ENCODE measurements at places on chromosomes 3 and 15. TPM values are rescaled to one million over a fixed set of nuclear protein-coding genes. Genes with fewer than 3 reads are reported as not detected.
A peak's percentile ranks its signal among the peaks of the same experiment; 100 is the strongest.

DNA sequence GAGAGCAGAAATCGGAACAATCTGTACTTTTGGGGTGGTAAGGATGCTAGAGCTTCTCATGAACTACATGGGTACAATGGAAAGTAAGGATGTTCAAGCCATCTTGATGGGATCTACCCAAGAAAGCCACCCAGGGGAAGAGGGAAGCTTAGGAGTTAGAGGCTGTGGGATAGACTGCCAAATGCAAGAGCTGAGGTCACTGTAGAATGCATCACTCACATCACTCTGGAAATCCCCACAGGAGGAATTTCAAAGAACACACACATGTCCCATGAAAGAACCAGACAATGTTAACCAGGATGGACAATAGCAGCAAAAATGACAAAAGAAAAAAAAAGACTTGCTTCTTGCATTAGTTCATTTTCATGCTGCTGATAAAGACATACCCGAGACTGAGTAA lies 32.8 kb upstream of the UBE2E2 start:
- peak; percentile 35 for DNase-seq

DAZL gene
- total RNA-seq, result not detected

ST8SIA2 gene
- total RNA-seq, result not detected

- DNase-seq, result no peak
Observed at GRCh38 chr3:64304828-64305410, 79.7 kb upstream of the PRICKLE2 start.

PAQR5 gene
- 0.53 TPM for total RNA-seq

ITGB5 gene
- total RNA-seq, result 141 TPM

- DNase-seq, result no peak
Observed at GRCh38 chr3:183918178-183918577, 33.5 kb upstream of the PARL start.

SCAMP2 gene
- total RNA-seq, result 30.7 TPM

- DNase-seq, result no peak
Observed at GRCh38 chr15:97383516-97383915, 577.0 kb upstream of the ARRDC4 start.

AADACL2 gene
- total RNA-seq, result not detected

MUC20 gene
- total RNA-seq, result 6.8 TPM

- no peak for DNase-seq
Observed at GRCh38 chr3:43859766-43860165, 169.0 kb downstream of the ABHD5 start.

WNT5A gene
- total RNA-seq, result 3.9 TPM
